HT1080 (cell line): ENCODE measurements at places on chromosomes 2 and 18. TPM values are rescaled to one million over a fixed set of nuclear protein-coding genes. Genes with fewer than 3 reads are reported as not detected.

MBOAT2 gene
- 26.4 and 35.4 TPM in 2 replicates for total RNA-seq

HOXD4 gene
- not detected in 2 replicates for total RNA-seq

LMAN2L gene
- 7.5 and 7.7 TPM in 2 replicates for total RNA-seq

ANKRD62 gene
- 0.03 and 0.10 TPM in 2 replicates for total RNA-seq

NFU1 gene
- total RNA-seq = 41.8 and 50.4 TPM in 2 replicates

ACKR3 gene
- not detected in 2 replicates for total RNA-seq

MEP1B gene
- total RNA-seq = not detected in 2 replicates

KCNG2 gene
- total RNA-seq = not detected in 2 replicates

KYNU gene
- total RNA-seq = 0.47 and 1.0 TPM in 2 replicates

GRCh38 chr2:210673117-210673516 lies 116.7 kb downstream of the CPS1 start:
- DNase-seq = no peak

GRCh38 chr2:215171151-215171550 lies 32.7 kb upstream of the ABCA12 start:
- DNase-seq = peak; percentile 46

DNA sequence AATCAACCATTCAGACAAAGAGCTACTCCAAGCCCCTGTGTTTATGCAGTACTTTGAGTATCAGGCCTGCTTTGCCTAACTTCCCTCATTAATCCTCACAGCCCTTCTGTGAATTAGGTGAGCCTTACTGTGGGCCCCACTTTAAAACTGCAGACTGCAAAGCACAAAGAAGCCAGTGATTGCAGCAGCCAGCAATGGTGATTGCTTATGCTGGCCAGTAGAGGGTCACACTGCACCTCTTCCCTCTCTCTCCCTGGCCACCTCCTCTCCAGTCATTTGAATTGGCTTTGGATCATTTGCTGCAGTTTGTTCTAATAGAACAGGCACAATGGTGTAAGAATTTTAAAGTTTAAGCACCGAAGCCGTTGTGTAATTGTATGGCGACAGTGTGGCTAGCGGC lies 229.9 kb downstream of the AGPS start:
- no peak for DNase-seq

DNA sequence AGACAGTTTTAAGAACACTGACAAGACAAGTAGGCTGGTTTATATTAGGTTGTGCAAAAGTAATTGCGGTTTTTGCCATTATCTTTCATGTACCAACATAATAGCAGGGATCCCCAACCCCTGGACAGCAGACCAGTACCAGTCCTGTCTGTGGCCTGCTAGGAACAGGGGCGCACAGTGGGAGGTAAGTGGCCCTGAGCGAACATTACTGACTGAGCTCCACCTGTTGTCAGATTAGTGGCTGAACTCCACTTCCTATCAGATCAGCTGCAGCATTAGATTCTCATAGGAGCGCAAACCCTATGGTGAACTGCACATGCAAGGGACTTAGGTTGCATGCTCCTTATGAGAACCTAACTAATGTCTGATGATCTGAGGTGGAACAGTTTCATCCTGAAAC lies 921.9 kb downstream of the CCDC85A start:
- no peak for DNase-seq

DNA sequence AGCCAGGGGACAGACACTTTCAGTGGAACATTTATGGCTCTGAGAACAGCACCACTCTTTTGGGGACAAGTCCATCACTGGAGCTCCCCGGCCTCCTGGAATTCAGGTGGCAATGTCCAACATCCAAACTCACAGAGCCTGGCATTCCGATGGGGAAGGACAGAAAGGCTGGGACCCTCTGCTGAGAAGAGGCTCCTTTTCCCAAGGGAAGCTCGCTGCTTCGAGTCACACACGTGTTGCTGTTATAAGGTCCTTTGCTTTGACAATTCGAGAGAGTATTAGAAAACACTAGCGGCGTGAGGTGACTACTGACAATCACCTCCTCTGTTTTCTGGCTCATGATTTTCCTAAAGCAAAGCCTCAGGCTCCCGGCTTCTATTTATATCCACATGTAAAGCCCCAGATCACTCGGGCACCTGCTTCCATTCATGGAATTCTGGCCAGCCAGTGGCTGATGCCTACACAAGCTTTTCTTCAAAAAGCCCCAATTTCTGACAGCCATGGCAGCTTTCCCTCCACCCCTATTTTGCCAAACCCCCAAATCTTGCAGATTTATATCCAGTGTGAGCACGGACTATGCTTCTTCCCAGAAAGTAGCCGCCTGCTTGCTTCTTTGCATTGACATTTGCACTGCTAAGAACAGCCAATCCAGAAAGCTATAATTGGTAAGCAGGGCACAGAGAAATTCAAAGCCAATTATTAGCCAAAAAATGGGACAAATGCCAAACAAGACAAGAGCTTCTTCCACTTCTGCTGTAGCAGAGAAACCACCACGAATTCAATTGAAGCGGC lies 67.3 kb downstream of the NDUFA10 start:
- DNase-seq = no peak

DNA sequence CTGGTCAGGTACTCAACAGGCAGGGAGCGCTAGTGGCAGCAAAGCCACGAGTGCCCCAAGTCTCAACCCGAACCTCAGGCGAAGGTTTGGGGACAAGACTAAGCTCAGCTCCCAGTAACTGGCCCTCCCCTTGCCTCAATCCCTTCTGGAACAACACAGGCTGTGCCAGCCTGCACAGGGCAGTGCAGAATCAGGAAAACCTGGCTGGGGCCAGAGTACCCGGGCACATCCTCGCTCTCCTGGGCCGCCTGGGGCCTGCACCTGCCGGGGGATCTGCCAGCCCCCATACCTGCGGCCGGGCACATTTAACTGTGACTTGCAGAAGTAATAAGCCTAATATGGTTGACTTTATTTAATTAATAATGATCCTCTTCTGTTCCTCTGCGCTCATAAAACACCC lies 60.6 kb downstream of the GBX2 start:
- DNase-seq = no peak

- no peak for DNase-seq
These were observed 372.5 kb upstream of the SYT4 start for GRCh38 chr18:43649649-43650357.

- DNase-seq = no peak
These were observed 73.0 kb downstream of the LTBP1 start for GRCh38 chr2:33019796-33020195.

DNA sequence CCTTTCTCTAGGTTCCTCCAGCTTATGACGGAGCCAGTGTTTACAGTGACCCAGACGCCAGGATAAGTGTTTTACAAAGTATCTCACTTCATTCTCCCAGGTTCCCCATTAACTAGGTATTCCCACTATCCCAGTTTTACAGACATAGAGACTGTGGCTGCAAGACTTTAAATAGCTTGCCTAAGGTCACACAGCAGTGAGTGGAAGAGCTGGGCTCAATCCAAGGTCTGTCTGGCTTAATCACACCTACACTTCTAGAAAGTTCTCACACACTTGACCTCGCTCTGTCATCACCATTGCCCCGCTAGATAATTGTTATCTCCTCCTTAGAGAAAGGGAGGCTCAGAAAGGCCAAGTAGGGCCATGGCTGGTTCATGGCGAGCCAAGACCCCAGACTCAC lies 110.2 kb downstream of the ANTXR1 start:
- DNase-seq = no peak

DNA sequence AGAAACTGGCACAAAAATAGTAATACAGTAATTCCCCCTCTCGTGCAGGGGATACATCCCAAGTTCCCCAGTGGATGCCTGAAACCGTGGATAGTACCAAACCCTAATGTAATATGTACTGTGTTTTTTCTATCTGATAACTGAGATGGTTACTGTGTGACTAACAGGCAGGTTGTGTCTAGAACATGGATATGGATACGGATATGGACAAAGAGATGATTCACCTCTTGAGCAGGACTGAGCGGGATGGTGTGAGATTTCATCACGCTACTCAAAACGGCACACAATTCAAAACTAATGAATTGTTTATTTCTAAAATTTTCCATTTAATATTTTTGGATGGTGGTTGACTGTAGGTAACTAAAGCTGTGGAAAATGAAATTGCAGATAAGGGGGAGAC lies 3.4 kb downstream of the MBD1 start:
- DNase-seq = peak; percentile 80

GRCh38 chr2:145800151-145801091 lies 1280.5 kb upstream of the ZEB2 start:
- DNase-seq = peak; percentile 25

GRCh38 chr2:46275995-46276394 lies 21.2 kb upstream of the EPAS1 start:
- DNase-seq = no peak

DNA sequence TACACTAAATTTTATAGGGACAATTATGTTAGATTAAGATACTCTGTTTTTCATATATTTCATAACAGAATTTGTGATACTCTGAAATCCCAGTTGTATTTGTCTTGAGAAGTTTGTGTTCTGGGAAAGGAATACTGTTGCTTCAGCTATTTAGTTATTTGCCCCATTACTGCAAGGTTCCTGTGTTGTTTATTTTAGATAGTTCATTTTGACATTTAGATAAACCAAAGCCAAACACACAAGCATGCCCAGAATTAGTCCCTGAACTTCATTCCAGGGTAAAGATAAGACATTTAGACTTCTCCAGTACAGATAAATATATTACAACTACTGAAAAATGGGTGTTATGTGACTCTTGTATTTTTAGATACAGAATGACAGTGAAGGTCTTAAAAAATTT lies 74.7 kb downstream of the BMPR2 start:
- no peak for DNase-seq

GRCh38 chr2:3442185-3442584 lies 62.7 kb downstream of the TRAPPC12 start:
- DNase-seq = no peak

DNA sequence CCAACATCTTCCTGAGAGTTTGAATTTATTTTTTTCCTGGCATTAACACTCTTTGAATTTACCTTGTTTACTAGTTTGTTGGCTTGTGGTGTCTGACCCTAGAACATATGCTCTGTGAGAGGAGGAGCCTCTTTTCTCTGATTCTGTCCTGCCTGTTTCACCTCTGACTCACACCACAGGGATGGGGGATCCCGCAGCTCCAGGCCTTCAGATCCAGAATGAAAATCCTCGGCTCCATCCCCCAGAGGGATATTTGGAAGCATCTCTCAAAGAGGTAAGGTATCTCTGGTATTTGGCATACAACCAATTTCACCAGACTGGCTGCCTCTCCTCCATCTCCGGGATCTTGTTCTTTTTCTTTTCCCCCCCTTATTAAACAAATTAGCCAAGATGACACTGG lies 104.7 kb downstream of the GPR39 start:
- DNase-seq = no peak

DNA sequence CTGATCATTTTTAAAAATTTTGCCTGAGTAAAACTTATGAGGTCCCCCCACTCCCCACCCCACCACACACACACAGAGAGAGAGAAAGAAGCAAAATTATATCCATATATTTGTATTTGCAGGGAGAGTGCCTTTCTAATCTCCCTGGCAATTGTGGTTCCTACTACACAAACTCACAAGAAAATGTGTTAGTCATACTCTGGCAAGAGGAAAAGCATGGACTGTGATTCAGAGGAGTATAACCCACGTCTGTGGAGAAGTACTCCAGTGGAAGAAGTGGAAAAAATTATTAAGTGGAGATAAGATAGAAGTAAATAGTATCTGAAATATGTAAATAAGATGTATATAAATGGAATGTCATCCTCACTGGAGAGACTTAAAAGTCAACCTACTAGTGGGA lies 114.0 kb downstream of the DSEL start:
- peak; percentile 40 for DNase-seq

- DNase-seq = no peak
These were observed 159.0 kb upstream of the DAPL1 start for GRCh38 chr2:158635961-158636601.

GRCh38 chr2:36568516-36569246 lies 29.3 kb downstream of the FEZ2 start:
- DNase-seq = peak; percentile 92
